ENCODE measurements at places on chromosomes 1 and 21.

DNA sequence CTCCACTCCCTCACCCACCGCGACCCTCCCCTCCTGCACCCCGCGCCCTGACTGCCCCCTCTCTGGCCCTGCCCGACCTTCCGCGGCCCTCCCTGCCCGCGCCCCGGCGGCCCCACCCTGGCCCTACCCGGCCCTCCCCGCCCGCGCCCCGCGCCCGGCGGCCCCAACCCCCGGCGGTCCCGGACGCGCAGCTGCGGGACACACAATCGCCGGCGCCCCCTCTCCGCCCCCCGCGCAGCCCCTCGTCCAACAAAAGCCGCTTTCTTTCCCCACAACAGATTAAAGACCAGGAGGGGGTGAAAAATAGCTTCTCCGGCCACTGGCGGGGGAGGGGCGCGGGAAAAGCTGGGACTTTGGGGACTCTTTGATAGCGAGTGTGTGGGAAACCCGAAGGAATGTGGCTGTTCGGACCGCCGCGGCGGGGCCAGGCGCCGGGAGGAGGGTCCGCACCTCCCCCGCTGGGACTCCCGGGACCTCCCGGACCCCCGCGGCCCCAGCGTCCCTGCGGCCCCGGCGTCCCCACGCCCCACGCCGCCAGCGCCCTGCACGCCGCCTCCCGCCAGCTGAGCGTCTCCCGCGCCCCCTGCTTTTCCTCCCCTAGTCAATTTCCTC lies 8.8 kb upstream of the ID3 start:
- ATAC-seq: peak; percentile 32

- ATAC-seq: no peak
Measured at GRCh38 chr1:78471890-78472620, 18.7 kb upstream of the PTGFR start.

DNA sequence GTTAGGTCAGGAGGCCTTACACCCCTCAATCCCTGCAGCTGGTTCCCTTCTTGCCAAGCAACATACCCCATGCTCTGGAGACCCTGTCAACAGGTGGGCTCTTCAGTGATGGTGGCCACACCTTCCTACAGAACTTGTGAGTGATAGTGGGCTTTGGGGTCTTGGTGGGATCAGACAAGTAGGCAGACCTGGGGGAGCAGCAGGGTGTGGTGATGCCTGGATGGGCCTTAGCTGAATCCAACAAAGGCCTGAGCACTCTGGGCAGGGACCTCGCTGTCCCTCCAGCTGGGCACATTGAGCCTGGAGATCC lies 14.9 kb downstream of the FAAH start:
- ATAC-seq: no peak

DNA sequence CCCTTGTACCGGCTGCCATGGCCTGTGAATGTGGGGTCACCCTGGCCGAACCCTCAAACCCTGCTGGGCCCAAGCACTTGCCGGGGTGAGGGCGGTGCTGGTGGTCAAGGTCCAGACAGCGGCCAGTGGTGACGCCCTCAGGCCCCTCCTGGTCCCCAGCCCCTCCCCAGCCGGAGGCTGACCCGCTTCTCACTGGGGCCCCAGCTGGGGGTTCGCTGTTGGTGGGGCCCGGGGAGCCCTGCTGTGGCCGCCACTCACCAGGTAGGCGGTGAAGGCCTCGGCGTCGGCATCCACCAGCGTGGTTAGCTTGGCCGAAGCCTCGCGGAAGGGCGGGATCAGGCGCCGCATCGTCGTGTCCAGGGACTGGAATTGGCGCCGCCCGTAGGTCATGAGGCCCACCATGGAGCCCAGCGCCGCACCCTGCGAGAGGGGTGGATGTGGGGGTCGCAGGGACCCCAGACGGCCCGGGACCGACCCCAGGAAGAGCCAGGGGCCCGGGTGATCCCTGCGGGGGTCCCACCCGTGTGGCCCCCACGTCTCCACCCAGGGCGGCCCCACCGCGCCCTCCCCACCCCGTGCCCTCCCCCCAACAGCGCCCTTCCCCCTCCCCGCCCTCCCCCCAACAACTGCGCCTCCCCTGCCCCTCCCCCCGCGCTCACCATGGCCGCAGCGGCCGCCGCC lies 10.1 kb downstream of the FTCD start:
- no peak for ATAC-seq

- ATAC-seq: no peak
Measured at GRCh38 chr1:47776667-47777131, 220.5 kb downstream of the TRABD2B start.

- peak; percentile 97 for ATAC-seq
Measured at GRCh38 chr1:40818264-40818961, 34.8 kb downstream of the KCNQ4 start.

Measured in activated CD4-positive, CD25-positive, alpha-beta regulatory T cell treated with anti-CD3 and anti-CD28 coated beads, Interleukin-2, amount 50 U/mL, for 24 hours (primary cell).